ENCODE measurements at places on chromosomes 7 and 10.

- DNase-seq: no peak
Observed at GRCh38 chr7:35613150-35613549, 81.8 kb downstream of the HERPUD2 start.

- no peak for DNase-seq
Observed at GRCh38 chr10:132270721-132271457, 36.9 kb downstream of the STK32C start.

DNA sequence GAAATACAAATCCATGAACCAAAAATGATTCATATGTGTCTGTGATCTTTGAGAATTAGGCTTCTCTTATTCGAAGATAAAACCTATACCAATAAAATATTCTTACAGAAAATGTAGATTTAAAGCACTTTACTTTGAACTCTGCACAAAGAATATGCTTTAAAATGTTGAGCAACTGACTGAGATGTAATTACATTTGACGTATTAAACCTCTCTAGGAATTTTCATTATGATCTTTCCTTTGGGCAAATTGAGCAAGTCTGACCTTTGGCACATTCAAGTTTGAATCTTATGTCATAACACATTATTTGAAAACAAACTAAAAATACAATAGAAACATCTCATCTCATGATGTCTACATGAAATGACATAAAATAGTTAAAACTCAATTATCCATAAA, 69.2 kb upstream of the AHR start:
- DNase-seq: no peak

GRCh38 chr7:151503902-151504714, 15.6 kb downstream of the RHEB start:
- peak; percentile 53 for DNase-seq

DNA sequence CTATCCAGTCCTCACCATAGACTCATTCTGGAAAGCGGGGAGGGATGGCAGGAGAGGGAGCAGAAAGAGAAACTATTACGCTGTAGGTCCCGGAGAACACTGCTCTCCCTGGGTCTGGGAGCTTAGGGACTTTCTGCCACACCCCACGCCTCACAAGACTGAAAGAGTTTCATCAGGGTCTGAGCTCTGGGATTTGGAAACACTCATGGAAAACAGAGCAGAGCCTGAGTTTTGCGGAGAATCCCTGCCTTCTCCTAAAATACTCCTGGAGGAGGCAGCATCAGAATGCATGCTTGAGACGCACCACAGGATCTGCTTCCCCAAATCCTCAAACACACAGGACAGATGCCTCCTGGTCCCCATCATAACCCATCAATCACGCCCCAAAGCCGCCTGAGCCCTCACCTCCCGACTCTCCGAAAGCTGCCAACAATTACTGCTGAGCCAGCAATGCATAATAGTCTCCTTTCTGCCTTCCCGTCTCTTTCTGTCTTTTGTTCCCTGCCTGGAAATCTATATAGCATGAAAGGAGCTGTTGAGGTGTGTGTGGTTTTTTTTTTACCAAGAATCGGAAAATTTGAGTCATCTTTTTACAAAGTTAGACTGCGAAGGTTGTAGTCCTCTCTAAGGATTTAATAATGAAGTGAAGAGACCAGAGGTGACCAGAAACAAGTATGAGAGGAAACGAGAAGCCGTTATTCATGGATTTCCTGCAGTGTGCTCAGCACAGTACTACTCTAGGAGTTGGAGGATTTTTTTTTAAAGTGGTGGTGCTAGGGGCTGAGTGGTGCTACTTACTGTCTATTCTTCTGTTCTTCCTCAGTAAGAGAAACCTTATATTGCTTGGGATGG, 37.7 kb downstream of the ASB13 start:
- DNase-seq: no peak

- DNase-seq: peak; percentile 82
Observed at GRCh38 chr7:95509199-95509598, 23.5 kb downstream of the ASB4 start.

DNA sequence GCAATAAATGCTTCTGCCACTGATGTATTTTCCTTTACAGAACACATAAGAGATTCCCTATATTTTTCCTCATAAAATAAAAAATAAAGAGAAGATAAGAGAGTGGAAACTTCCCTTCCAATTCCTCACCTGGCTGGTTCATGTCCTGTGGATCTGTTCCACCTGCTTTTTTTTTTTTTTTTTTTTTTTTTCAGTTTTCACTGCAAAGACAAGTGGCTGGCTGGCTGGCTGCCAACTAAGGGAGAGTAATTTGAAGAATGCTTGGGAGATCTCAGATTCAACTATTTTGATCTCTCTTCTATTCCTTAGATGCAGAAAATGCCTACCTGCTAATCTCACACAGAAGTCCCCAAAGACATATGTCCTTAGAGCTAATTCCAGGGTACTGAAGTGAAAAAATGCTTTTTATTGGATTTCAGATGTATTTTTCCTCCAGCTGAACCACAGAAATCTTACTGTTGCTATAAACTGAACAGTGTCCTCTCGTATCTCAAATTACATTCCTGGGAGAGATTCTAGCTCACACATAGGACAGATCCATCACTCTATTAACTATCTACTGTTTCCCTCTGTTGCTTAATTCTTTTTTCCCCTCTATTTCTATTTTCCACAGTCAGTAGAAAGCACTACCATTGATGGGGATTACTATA, 120.8 kb downstream of the NRCAM start:
- DNase-seq: peak; percentile 28

DNA sequence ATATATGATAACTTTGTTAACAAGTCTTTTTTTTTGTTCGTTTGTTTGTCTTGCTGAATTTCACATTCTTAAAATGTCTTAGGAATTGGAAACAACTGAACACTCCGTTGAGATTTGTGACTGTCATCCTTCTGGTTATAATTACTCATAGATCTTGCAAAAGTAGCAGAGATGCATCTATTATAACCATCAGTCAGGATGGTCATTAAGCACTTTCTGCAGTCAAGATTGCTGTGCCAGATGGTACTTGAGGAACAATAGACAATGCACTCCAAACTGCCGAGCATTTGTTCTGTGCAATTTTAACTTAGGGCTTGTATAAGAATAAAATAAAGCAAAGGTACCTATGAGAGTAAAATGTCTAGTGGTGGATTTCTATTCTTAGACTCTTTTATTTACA, 710.1 kb upstream of the KCND2 start:
- DNase-seq: no peak

DNA sequence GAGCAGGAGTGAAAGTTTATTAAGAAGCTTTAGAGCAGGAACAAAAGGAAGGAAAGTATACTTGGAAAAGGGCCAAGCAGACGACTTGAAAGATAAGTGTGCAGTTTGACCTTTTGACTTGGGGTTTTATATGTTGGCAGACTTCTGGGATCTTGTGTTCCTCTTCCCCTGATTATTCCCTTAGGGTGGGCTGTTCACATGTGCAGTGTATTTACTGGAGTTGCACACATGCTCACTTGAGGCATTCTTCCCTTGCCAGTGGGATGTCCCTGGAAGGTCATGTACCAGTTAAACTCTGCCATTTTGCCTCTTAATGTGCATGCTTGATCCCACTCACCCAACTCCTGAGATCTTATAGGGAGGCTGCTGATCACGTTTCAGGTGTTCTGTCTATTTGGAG, 23.4 kb upstream of the ARHGAP12 start:
- no peak for DNase-seq

DNA sequence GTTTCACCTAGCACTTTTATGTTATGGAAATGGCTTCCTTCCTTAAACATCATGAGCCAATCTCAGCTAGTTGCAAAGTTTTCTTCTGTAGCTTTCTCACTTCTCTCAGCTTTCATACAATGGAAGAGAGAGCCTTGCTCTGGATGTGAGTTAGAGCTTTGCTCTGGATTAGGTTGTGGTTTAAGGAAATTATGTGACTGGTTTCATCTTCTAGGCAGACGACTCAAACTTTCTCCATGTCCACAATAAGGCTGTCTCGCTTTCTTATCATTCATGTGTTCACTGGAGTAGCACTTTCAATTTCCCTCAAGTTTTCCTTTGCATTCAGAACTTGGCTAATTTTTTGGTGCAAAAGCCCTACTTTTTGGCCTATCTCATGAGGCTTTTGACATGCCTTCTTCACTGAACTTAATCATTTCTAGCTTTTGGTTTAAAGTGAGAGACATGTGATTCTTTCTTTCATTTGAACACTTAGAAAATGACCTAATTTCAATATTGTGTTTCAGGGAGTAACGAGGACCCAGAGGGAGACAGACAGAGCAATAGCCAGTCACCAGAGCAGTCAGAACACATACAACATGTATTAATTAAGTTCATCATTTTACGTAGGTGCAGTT, 49.8 kb downstream of the CNOT4 start:
- DNase-seq: no peak

DNA sequence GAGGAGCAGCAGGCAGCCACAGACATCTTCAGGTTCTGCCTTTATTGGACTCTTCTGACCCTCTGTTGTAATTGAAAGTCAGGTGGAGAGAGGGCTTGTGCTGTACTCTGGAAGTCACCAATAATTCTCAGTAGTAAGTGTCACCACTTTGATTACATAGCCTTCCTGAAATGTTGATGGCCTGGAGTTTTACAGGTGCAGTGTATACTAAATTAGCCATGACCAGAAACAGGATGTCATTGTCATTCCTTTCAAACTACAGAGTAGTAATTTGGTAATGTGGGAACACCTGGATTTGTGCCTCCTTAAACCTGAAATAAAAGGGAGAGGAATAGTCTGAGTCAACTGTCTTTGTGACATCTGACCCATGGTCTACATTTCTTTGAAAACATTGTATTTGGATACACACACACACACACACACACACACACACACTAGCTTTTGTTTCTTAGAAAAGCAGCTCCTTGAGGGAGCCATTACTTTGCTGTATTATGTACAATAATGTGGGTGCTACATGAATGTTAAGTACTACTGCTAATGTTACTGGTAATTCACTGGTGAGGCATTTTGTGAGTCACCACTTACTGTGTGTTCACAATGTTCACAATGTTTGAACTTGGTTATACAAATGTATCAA, 19.6 kb downstream of the ARL4A start:
- peak; percentile 63 for DNase-seq

DNA sequence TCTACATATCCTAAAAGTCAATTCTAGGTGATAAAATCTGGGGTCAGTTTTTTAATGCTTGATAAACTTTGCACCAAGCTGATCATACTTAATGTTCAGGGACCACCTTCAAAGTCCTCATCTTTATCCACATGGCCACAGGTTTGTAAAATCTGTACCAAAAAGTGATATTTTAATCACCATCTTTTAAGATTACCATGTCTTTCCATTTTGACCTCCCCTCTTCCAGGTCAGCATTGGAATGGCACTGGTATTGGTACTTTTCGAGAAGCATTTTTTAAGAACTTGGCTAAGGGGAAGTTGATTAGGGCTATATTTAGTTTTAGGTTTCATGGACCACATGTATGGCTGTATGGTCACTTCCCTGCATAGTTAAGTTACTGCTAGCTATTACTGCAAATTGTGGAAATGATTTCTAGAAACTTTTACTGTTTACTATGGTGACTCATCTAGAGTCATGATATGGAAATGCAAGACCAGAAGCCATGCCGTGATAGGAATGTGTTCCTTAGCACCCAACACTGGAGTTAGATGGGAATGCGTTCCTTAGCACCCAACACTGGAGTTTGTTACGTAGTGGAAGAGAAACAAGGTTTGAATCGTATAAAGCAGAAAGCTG, 50.8 kb upstream of the ABLIM1 start:
- DNase-seq: peak; percentile 91

DNA sequence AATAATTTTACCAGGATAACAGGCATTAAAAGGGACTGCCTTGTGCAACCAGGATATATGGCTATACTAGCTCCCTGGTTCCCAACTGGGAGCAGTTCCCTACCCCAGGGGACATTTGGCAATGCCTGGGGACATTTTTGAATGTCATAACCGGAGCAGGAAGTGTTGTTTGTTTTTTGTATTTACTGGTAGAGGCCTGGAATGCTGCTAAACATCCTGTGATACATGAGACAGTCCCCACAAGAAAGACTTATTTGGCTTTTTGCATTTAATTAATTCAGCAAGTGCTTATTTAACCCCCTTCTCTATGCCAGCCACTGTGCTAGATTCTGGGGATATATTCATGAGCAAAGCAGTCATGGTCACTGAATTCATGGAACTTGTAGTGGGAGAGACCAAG, 181.2 kb downstream of the BBS9 start:
- no peak for DNase-seq

GRCh38 chr7:21944616-21945453, 864 bp downstream of the CDCA7L start:
- DNase-seq: peak; percentile 62

- peak; percentile 23 for DNase-seq
Observed at GRCh38 chr7:29239638-29240037, 45.1 kb downstream of the CHN2 start.

DNA sequence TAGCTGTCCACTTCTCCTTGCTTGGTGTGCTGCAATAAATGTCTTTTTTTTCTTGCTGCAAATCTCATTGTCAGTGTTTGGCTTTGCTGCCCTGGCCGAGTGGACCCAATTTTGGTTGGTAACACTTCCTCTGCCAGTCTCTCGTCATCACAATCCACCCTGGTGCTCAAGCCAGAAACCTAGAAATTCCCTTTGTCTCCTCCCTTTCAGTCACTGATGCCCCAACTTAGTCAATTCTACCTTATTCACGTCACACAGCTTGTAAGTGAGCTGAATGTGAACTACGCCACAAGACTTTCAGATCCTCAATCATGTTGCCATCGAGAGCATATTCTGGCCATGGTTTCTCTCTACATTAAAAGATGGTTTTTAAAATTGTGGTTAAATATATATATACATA, 13.0 kb upstream of the FRA10AC1 start:
- DNase-seq: no peak

- no peak for DNase-seq
Observed at GRCh38 chr7:15314922-15315321, 246.9 kb downstream of the AGMO start.

- peak; percentile 89 for DNase-seq
Observed at GRCh38 chr10:116899626-116900025, 50.3 kb downstream of the ENO4 start.

GRCh38 chr10:6579183-6579903, 733 bp downstream of the PRKCQ start:
- peak; percentile 22 for DNase-seq

- DNase-seq: no peak
Observed at GRCh38 chr10:71727105-71727737, 7.6 kb upstream of the C10orf105 start.

DNA sequence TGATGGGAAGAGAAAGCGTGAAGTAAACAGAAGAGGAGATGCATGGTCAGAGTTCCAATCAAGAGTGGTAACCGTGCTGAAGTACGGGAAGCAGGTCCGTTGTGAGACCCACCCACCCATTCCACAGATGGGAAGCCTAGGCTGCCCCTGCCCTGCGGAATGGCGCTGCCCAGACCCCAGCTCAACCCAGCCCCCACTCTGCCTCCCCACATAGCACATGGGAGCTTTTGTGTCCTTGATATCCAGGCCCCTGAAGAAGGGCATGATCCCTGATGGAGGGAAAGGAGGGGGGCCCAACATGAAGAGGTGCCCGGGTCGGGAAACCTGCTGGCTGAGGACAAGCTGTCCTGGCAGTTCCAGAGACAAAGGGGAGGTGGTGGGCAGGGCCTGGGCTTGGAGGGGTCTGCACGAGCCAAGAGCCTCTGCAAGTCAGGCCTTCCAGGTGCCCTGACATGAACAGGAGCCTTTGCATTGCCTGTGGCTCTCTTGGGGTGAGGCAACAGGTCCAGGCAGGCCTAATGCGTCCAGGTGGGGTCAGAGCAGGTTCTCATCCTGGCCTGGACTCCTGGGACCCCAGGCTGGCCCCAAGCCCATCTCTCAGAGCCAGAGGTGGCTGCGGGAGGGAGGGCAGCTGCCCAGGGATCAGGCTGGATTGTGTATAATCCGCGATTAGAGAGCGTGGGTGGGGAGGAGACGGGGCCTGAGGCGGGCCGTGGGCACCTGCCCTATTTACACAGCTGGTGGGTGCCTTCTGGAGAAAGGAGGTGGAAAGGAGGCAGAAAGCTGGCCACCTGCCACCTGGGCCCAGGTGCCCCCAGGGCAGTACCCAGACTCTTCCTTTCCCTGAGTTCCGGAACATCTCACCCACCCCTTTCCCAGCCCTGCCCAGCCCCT, 23.5 kb downstream of the YKT6 start:
- no peak for DNase-seq

Data from kidney tubule cell (primary cell).